Adrenal gland (tissue), 19 donors: ENCODE measurements at places on chromosomes 1 and 21. TPM values are rescaled to one million over a fixed set of nuclear protein-coding genes. Genes with fewer than 3 reads are reported as not detected.

GRCh38 chr1:107879346-107879745, 85.6 kb downstream of the VAV3 start:
- H3K36me3 ChIP-seq = no peaks in the 10 kb centered on the region
- H3K4me3 ChIP-seq = no peak overlapping the region
- H3K4me1 ChIP-seq = peaks cover 47% of the 10 kb centered on the region
- no peak for DNase-seq

DNA sequence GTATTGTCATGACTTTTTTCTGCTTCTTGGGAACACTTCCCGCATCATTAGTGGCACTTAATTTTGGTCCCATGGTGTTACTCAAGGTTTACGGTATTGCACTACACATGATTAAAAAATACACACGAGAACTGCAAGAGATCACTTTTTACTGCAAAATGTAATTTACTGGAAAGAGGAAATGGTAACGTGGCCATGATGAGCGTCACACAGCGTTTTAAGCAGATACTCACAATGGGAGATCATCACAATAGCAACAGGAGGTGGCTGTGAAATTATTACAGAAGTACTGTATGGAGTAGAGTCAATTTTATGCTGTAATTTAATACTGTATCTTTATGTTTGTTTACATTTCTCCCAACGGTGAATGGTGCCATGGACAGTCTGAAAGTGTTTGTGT, 1510.3 kb downstream of the AMY1C start:
- no peaks in the 10 kb centered on the region for H3K4me1 ChIP-seq
- no peak overlapping the region for H3K4me3 ChIP-seq
- H3K27me3 ChIP-seq = no peaks in the 10 kb centered on the region
- DNase-seq = no peak
- no peak overlapping the region for H3K27ac ChIP-seq
- H3K36me3 ChIP-seq = no peaks in the 10 kb centered on the region

HLCS gene
- 20.6 TPM for total RNA-seq

CCDC24 gene
- total RNA-seq = 10.1 TPM

- no peaks in the 10 kb centered on the region for H3K4me1 ChIP-seq
- no peak for DNase-seq
- no peaks in the 10 kb centered on the region for H3K36me3 ChIP-seq
- no peak overlapping the region for H3K4me3 ChIP-seq
- H3K27me3 ChIP-seq = no peaks in the 10 kb centered on the region
Measured at GRCh38 chr1:91604632-91605031, 104.0 kb downstream of the CDC7 start.

TMEM269 gene
- total RNA-seq = not detected

HTR1D gene
- total RNA-seq = not detected

DNA sequence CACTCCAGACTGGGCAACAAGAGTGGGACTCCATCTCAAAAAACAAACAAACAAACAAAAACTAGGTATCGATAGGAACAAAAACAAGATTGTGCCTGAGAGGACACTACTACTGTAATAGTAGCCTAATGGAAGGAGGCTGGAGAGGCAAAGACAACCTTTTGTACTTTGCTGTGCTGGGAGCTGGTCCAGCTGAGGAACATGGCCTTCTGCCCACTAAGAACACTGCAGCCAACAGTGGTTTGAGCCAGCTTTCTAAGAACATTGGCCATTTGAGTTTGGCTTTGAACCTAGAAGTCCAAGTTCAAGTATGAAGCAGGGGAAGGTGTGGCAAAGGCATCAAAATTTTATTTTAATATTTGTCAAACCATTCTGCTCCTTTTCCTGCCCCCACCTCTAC, 22.7 kb upstream of the RGS8 start:
- no peaks in the 10 kb centered on the region for H3K4me1 ChIP-seq
- peak; percentile 46 for DNase-seq
- H3K27ac ChIP-seq = no peak overlapping the region
- no peak overlapping the region for H3K4me3 ChIP-seq

DNA sequence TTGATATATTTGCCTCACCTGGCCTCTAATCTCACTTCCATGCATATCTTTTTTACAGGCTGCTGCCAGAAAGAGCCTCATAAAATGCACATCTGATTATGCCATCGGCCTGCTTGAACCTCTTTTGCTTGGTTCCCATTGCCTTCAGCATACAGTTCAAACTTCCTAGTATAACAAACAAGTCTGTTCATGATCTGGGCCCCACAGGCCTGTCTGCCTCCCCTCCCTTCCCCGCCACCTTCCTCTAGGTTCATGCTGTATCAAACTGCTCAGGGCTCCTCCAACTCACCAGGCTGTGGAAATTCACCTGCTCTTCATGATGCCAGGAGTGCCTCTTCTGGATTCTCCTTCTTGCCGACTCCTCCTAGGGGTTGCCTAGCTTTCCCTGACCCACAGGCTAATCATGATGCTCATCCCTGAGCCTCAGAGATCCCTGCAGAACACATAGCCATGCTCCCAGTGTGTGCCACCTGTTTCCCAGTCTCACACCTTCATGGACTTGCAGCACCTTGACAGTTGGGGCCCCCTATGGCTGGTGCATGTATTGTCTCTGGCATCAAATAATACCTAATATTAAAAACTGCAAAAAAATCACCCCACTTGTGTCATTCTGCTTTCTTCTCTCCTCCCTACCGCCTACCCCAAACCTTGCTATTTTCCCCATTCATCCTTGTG, 33.7 kb upstream of the CD2 start:
- H3K36me3 ChIP-seq = no peaks in the 10 kb centered on the region
- no peaks in the 10 kb centered on the region for H3K27me3 ChIP-seq
- DNase-seq = no peak
- no peak overlapping the region for H3K4me3 ChIP-seq
- no peaks in the 10 kb centered on the region for H3K4me1 ChIP-seq

GRCh38 chr1:161274874-161275273, 16.3 kb downstream of the PCP4L1 start:
- H3K36me3 ChIP-seq = no peaks in the 10 kb centered on the region
- DNase-seq = no peak
- no peak overlapping the region for H3K27ac ChIP-seq
- H3K27me3 ChIP-seq = no peaks in the 10 kb centered on the region
- no peaks in the 10 kb centered on the region for H3K4me1 ChIP-seq
- H3K4me3 ChIP-seq = no peak overlapping the region

- peaks cover 9% of the 10 kb centered on the region for H3K27me3 ChIP-seq
- peaks cover 19% of the 10 kb centered on the region for H3K4me1 ChIP-seq
- DNase-seq = no peak
- no peak overlapping the region for H3K4me3 ChIP-seq
Measured at GRCh38 chr1:151841141-151841540, 1.5 kb upstream of the C2CD4D start.

DNA sequence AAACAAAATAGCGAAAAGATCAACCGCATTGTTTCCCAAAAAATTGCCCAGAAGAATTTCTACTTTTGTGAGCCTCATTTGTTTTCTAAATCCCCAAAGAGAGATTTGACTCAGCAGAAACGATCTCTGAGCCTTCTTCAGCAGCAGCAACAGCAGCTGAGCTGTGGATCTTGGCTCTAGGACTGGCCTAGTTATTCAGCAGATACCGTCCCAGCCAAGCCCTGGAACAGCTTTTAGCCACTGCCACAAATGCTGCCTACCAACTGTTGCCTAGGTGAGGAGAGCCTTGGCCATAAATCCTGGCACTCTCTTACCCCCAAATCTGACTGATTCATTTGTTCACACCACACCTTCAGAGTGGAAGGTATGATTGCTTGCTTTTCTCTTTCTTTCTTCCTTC, 320.1 kb downstream of the TGFB2 start:
- peak overlapping the region; percentile 15 for H3K27ac ChIP-seq
- no peaks in the 10 kb centered on the region for H3K36me3 ChIP-seq
- no peaks in the 10 kb centered on the region for H3K27me3 ChIP-seq

PGLYRP4 gene
- not detected for total RNA-seq

- no peaks in the 10 kb centered on the region for H3K27me3 ChIP-seq
- H3K36me3 ChIP-seq = no peaks in the 10 kb centered on the region
- no peak overlapping the region for H3K27ac ChIP-seq
- DNase-seq = no peak
Measured at GRCh38 chr1:157622471-157622870, 24.6 kb upstream of the FCRL4 start.

GRCh38 chr1:153507926-153508583, 27.7 kb downstream of the S100A6 start:
- no peaks in the 10 kb centered on the region for H3K36me3 ChIP-seq
- no peak overlapping the region for H3K4me3 ChIP-seq
- H3K27me3 ChIP-seq = no peaks in the 10 kb centered on the region
- no peak overlapping the region for H3K27ac ChIP-seq
- DNase-seq = no peak

NBPF20 gene
- total RNA-seq = 3.0 TPM

- no peaks in the 10 kb centered on the region for H3K36me3 ChIP-seq
- no peak for DNase-seq
- H3K4me1 ChIP-seq = no peaks in the 10 kb centered on the region
- no peak overlapping the region for H3K4me3 ChIP-seq
- no peak overlapping the region for H3K27ac ChIP-seq
Measured at GRCh38 chr1:2981388-2981787, 39.9 kb upstream of the ACTRT2 start.

- no peak overlapping the region for H3K4me3 ChIP-seq
- no peaks in the 10 kb centered on the region for H3K36me3 ChIP-seq
- no peaks in the 10 kb centered on the region for H3K4me1 ChIP-seq
- DNase-seq = no peak
Measured at GRCh38 chr1:38804062-38804886, 55.3 kb downstream of the RRAGC start.

TRIM58 gene
- total RNA-seq = 0.53 TPM

GRCh38 chr1:53686091-53686964, 52.6 kb downstream of the GLIS1 start:
- no peaks in the 10 kb centered on the region for H3K36me3 ChIP-seq
- H3K27me3 ChIP-seq = no peaks in the 10 kb centered on the region
- H3K4me3 ChIP-seq = no peak overlapping the region

LHX8 gene
- not detected for total RNA-seq

DNA sequence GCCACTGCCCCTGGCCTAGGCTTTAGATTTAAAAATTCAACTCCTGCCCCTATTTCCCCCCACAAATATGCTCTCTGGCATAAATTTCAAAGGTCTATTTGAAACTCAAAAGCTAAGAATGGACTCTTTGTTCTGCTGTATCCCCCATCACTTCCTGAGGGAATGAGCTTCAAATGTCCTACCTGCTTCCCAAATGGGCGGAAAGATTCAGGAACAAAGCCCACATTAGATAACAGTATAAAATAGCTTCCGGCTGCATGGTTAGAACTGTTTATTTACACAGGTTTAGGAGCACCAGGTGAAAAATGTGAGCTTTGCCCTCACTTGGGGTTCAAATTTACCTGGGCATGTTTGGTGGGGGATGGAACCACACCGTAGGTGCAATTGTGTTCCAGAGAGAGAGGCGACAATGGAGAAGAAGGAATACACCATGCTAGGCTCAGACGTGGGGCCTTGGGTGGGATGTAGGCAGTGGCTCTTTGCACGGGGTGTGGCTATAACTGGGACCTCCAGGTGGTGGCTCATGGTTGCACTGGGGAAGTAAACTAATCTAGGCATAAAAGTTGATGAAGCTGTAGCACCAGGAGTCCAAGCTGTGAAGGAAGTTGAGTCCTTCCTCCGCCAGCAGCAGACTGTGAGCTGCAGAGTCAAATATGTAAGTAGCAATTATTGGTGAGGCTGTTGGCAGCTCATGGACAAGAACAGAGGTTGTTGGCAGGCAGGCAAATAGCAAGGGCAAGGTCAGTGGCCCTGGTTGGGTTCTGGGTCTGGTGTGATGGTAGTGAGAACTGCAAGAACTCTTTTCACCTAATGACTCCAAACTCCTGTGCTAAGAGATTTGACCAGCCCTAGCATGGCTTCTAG, 41.5 kb upstream of the SRSF10 start:
- peak overlapping the region; percentile 4 for H3K27ac ChIP-seq
- H3K4me1 ChIP-seq = peaks cover 38% of the 10 kb centered on the region
- no peak overlapping the region for H3K4me3 ChIP-seq
- peak; percentile 83 for DNase-seq
- no peaks in the 10 kb centered on the region for H3K27me3 ChIP-seq
- no peaks in the 10 kb centered on the region for H3K36me3 ChIP-seq

BGLAP gene
- 1.2 TPM for total RNA-seq

DNA sequence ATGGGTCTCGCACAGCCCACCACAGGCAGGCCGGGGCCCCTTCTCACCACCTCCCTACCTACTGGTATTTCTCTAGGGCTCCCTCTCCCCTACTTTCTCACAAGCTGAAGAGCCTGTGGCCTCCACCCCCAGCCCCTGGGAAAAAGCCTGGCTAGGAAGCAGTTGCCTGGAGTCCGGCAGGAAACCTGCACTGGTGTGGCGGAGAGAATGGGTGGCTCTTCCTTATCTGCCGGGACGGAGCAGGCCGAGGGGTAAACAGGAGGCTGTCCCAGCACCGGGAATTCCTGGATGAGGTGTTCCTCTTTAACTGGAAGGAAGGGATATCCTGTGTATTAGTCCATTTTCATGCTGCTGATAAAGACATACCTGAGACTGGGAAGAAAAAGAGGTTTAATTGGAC, 125.8 kb downstream of the TLR5 start:
- no peaks in the 10 kb centered on the region for H3K36me3 ChIP-seq
- no peak overlapping the region for H3K4me3 ChIP-seq
- no peak overlapping the region for H3K27ac ChIP-seq
- no peak for DNase-seq

DNA sequence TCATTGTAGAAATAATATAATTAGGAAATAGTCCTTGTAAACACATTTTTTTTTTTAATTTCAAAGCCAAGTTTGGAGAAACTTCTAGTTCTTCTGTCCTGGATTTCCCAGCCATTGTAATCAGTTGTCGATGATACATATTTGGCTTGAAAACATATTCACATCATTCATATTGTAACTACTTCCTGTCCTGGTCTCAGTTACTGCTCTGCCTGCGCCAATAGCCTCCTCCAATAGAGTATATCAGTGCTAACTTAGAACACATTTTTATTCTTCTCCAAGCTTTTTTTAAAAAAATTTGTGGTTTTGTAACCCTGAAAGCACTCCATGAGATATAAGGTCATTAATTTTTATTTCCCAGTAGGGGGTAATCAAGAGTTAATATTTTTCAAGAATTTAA, 46.1 kb upstream of the FMO2 start:
- H3K4me3 ChIP-seq = no peak overlapping the region
- no peak overlapping the region for H3K27ac ChIP-seq
- no peak for DNase-seq
- H3K4me1 ChIP-seq = no peaks in the 10 kb centered on the region
- H3K27me3 ChIP-seq = no peaks in the 10 kb centered on the region

PGLYRP3 gene
- not detected for total RNA-seq

GBP2 gene
- total RNA-seq = 200 TPM

DNA sequence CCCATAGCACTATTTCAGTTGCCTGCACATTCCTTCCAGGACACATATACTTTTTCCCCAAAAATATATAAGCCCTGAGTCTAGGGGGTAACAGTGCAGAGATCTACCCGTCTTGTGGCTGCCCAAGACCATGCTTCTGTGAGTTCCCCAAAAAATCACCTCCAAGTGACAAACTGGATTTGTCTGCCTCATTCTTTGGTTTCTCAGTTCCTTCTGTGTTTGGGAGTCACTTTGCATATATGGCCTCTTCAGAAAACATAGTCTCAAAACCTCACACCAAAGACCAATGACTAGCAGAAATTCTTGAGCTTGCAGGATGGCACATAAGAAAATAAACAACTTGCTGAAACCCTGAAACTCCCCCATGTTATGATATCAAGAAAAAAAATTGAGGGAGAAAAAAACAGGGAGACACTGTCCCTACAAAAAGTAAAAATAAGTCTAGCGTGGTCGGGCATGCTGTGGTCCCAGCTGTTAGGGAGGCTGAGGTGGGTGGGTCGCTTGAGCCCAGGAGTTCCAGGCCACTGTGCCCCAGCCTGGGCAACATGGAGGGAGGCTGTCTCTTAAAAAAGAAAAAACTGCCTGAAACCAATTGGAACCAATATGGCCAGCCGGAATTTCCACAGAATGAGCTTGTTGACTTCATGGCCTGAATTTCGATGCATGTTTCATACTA, 8.0 kb downstream of the JMJD4 start:
- peaks cover 7% of the 10 kb centered on the region for H3K36me3 ChIP-seq
- no peak overlapping the region for H3K4me3 ChIP-seq
- peak; percentile 23 for DNase-seq
- H3K27me3 ChIP-seq = no peaks in the 10 kb centered on the region
- no peak overlapping the region for H3K27ac ChIP-seq
- peaks cover 17% of the 10 kb centered on the region for H3K4me1 ChIP-seq
